Ammon's horn (tissue), 1 donor: ENCODE measurements at places on chromosomes 4 and X.

- DNase-seq = no peak
These were observed 32.6 kb upstream of the SPON2 start for GRCh38 chr4:1204828-1205585.

DNA sequence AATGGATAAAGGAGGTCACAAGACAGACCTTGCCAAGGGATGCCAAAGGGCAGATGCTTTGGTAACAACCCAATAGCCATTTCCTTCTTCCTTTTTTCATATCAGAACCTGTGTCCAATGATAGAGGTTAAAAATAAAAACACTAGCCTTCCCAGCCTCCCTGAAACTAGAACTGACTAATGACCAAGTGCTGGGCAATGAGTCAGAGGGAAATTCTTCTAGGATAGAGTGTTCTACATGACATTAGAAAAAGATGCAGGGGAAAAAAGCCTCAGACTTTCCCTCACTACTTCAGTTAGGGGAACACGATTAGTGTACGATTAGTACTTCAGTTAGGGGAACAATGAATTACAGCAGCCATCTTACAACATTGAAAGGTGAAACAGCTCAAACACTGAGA lies 29.3 kb upstream of the FAM47C start:
- DNase-seq = no peak

GRCh38 chr4:155566354-155566753 lies 100.3 kb upstream of the GUCY1A1 start:
- no peak for DNase-seq

DNA sequence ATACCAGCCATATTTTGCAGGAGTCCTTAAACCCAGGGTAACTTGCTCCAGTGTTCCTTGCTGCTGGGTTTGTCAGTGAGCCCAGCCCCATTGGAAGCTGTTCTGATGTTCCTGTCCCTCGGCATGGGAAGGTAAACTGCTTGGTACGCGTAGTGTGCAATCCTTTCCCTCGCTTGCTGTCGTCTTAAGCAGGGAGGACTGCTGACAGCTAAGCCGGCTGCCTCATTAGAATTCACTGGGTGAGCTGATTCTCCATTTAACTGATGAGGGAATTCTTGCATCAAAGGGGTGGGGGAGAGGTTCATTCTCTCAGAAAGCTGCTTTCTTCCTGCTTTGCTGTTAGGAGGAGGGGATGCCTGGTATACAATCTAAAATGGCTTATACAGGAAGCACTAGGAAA lies 164.6 kb downstream of the MID1IP1 start:
- DNase-seq = peak; percentile 3

GRCh38 chr4:159410076-159410777 lies 307.3 kb downstream of the RAPGEF2 start:
- DNase-seq = no peak

- DNase-seq = no peak
These were observed 558.9 kb downstream of the SPOCK3 start for GRCh38 chr4:166675411-166675810.

DNA sequence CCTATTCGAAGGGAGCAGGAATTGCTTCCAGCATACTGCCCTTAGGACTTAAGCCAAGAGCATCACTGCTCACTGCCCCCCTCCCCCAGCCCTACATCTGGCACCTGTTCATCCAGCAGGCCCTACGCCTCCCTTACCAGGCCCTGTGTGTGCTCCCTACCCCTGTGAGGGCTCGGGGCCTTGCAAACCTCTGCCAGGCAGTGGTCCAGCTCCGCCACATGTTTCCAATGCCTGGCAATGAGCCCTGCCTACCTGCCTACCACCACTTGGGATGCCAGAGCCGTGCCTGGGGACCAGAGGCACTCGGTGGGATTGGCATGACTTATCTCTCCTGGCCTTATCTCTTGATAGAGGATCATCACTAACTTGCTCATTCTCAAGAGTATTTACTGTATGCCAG lies 27.5 kb upstream of the MTM1 start:
- DNase-seq = no peak

DNA sequence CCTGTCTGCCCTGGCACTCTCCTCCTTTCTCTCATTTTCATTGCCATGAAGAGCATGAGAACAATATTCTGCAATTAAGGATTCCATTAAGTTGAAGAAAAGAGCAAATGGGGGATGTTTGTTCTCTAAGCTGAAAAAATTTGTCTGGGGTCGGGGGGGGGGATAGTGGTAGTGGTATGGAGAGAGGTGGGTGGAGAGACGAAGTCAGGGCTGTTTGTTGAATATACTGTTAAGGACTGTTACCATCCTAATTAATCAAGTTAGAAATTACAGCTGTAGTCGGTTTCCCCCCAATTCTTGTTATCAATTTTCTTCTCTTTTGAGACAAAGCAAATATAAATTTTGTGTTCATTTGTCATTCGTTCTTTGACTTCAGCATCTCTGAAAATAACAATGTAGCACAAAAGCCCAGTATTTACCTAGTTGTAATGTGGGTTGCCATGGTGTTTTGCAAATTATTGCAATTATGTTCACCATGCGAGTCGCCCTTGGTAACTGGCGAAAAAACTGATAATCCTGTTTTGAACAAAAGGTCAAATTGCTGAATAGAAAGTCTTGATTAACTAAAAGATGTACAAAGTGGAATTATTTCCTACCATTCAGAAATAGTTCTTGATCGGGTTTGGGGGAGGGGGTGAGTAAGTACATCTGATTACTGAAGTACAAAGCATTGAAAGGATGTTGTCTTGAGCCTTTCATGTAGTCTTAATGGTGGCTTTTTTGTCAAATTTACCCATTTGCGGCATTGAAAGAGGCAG lies 139.1 kb downstream of the ARX start:
- DNase-seq = peak; percentile 1

DNA sequence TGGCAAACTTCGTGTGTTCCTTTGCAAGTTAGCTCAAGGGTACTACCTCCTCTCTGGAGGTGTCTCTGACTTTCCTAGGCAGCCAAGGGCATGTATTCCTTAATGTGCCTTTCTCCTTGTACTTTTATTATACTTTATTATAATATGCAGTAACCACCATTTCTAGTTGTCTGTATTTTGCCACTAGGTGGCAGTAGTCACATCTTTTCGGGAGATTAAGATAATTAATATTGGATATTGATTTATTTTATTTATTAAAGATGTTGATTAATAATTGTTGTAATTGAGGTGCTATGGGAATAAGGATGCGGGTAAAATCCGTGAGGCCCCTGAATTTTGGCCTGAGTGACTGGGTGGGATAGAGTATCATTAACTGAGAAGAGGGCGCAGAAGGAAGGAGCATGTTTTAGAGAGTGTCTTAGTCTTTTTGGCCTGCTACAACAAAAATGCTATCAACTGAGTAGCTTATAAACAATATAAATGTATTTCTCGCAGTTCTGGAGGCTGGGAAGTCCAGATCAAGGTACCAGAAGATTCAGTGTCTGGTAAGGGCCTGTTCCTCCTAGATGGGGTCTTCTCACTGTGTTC lies 153.3 kb downstream of the TMEM164 start:
- DNase-seq = no peak
